ENCODE measurements at places on chromosomes 7 and 10.
A peak's percentile ranks its signal among the peaks of the same experiment; 100 is the strongest.

- peak; percentile 34 for DNase-seq
These were observed 37.0 kb upstream of the TMEM72 start for GRCh38 chr10:44874166-44874565.

DNA sequence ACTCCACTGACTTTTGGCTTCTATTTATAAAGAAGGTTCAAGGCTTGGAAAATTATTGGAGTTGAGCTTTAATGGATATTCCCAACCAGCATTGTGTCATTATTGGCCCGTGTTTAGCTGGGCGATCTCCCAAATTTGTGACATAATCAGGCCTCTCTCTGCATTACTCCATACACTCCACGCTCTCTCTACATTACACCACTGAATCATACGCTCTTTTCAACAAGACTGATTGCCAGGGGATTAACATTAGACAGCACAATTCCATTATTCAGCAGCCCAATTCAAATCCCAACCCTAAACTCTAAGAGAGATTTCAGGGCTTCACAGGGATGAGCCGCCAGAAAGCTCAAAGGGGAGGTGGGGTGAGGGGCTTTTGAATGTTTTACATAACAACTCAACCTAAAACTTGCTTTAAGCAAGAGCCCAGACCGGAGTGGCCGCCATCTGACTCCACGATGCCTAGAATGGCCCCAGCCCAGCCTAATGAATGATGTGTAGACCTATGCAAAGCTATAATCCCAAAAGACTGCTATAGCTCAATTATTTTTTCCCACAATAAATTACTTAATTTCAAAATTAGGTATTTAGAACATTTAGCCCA, 61.8 kb downstream of the FGFR2 start:
- no peak for DNase-seq

GRCh38 chr10:62540389-62540788, 166.2 kb downstream of the ZNF365 start:
- DNase-seq: no peak

DNA sequence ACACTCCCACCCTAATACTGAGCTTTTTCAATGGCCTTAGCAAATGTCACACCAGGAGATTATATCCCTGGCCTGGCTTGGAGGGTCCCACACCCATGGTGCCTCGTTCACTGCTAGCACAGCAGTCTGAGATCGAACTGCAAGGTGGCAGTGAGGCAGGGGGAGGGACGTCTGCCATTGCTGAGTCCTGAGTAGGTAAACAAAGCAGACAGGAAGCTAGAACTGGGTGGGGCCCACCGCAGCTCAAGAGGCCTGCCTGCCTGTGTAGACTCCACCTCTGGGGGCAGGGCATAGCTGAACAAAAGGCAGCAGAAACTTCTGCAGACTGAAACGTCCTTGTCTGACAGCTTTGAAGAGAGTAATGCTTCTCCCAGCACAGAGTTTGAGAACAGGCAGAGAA, 338.9 kb upstream of the MBL2 start:
- DNase-seq: no peak

DNA sequence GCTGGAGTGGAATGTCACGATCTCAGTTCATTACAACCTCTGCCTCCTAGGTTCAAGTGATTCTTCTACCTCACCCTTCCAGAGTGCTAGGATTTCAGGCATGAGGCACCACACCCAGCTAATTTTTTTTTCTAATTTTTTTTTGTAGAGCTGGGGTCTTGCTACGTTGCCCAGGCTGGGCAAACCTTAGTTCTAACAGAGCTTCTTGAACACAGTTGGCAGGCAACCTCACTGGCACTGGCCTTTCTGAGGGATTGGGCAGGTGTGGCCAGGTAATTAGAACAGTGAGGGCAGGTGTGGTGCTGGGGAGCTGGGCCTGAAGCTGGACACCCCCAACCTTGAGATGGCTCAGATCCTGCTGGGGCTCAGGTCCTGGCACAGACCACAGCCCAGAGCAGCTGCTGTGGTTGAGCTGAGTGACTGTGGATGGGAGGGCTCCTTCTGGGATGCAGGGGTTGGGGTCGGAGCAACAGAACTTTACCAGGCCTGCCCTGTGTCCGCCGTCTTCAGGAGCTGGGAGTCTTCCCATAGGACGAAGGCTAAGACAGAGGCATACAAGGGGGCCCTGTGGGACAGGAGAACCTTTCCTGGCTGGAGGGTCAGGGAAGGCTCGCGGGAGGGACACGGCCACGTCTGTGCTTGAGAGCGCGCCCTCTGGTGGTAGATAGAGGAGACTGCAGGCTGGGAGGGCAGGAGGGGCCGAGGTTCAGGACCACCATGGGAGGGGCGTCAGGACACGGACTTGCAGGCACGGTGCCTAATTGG, 48.2 kb downstream of the COL26A1 start:
- DNase-seq: peak; percentile 23

DNA sequence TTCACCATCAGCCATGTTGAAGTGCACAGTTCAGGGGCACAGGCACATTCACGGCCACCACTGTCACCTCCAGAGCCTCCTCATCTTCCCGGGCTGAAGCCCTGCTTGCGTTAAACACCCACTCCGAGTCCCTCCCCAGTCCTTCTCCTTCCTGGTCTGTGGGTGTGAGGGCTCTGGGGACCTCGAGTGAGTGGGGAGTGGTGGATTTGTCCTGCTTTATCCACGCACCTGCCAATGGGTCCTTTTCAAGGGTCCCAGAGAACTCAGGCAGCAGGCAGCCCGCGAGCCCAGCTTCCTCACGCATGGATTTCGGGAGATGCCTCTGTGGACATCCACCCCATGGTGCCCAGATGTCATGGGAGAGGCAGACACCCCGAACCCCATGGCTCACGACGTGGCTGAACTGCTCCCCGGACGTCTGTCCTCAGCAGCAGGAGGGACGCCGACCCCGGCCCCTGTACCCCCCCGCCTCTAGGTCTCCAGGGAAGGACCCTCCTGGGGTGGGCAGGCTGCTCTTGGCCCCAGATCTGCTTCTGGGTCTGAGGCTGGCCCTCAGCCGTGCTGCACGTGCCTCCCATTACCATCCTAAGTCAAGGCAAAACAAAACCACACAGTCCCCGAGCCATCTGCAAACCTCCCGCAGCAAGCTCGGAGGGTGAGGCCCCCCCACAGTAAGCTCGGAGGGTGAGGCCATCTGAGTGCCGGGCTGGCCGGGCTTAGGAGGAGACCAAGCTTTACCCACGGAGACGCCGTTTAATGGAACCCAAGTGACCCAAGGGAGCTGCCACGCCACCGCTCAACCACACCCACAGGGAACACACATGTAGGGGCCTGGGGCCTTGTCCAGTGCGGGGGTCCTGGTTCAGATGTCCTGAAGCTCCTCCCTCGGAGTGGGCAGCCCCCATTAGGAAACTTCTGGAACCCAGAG, 9.0 kb downstream of the CYP2W1 start:
- no peak for DNase-seq

GRCh38 chr7:1073142-1073977, 14.6 kb upstream of the GPER1 start:
- no peak for DNase-seq

DNA sequence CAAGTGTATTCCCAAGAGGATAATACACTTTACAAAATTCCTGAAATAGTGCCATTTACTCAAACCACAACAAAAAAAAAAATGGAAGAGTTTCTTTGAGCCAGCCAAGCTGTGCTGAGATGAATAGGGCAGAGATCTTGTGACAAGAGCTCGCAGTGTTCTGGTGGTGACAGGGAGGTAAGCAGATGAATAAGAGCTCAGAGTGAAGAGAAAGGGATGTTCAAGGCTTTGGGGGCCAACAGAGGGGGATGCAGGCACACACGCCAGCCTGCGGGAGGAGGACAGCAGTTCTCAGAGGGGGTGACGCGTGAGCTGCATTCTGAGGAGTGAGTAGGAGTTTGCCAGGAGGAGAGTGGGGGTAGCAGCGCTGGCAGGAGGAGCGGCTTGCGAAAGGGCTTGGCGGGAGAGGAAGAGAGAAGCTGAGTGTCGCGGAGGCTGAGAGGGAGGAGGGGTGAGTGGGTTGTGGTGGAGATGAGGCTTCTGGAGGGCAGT, 194.4 kb upstream of the IMMP2L start:
- no peak for DNase-seq

GRCh38 chr7:45055016-45055415, 33.8 kb downstream of the NACAD start:
- no peak for DNase-seq
